Putamen (tissue), 1 donor: ENCODE measurements at places on chromosomes 5 and 9.

DNA sequence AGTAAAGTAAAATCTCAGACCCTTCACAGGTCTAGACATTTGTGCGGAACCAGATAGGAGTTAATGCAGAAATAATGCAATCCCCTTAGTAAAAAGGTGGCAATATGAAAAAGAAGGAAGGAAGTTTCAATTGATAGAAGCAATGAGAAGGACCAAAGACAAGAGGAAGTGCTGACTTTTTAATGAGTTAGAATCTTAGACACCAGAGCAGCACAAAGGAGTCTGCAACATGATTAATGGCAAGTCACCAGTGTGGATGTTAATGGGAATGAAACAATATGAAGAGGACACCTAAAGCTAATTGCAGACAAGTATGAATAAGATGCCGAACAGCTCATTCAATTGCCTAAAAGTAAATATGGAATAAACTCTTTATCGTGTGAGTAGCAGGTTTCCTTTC, 50.9 kb downstream of the MEGF9 start:
- no peak for DNase-seq

DNA sequence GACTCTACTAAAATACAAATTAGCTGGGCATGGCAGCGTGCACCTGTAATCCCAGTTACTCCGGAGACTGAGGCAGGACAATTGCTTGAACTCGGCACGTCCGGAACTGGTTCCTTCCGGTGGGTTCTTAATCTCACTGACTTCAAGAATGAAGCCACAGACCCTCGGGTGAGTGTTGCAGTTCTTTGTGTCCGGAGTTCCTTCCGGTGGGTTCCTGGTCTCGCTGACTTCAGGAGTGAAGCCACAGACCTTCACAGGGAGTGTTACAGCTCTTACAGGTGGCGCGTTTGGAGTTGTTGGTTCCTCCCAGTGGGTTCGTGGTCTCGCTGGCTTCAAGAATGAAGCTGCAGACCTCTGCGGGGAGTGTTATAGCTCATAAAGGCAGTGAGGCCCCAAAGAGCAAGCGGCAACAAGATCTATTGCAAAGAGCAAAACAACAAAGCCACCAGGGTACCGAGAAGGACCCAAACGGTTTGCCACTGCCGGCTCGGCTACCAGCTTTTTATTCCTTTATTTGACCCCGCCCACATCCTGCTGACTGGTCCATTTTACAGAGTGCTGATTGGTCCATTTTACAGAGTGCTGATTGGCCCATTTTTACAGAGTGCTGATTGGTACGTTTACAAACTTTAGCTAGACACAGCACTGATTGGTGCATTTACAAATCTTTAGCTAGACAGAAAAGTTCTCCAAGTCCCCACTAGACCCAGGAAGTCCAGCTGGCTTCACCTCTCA, 28.6 kb upstream of the SLC6A19 start:
- no peak for DNase-seq

DNA sequence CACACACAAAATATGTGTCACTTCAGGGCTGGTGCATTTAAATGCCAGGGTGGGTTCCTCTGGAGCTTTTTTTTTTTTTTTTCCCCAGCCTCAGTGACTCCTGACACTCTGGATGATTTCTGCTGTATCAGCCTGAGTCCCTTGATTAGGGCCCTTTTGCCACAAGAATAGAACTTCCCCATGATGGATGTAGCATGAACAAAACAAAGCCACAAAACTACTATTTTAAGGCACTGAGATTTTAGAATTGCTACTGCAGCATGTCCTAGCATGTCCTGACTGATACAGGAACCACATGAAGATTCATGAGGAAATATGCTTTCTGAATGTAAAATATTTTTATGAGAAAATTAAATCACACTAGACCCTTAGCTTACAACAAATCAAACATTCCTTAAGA, 13.9 kb upstream of the ADGRD2 start:
- no peak for DNase-seq

DNA sequence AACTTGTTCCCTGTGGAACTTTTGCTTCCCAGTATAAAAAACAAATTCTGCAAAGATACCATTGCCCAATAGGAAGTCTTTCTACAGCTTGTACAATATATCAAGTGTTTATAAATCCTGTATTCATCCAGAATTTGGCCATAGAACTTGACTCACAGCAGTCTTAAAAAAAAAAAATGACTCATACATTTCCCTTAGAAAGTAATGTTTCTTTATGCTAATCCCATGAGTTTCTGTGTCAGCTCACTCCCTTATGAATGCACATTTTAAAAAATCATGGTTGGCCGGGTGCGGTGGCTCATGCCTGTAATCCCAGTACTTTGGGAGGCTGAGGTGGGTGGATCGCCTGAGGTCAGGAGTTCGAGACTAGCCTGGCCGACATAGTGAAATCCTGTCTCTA, 89.3 kb upstream of the DMRT1 start:
- DNase-seq: no peak

DNA sequence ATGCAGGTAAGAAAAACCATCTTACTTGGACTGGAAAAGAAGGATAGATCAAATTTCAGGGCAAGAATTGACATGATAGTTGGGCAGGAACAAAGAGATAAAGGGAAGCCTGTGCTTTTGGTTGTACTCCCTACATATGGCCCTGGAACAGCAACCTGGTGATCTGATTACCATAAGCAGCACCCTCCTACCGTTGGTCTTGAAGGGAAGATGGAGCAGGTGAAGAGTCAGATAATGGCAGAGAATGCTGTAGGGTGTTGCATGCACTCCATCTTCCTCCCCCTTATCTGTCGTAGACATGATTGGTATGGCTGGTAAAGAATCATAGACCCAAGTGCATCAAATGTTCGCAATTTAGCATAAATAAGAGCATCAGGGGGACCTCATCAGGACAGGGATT, 4.7 kb downstream of the IRGM start:
- DNase-seq: no peak

GRCh38 chr9:4620881-4621555, 41.1 kb upstream of the PLPP6 start:
- no peak for DNase-seq
